NCI-H748 treated with DMSO at 0.1 percent for 48 hours (cell line): ENCODE measurements at places on chromosomes 2 and 18.

GRCh38 chr18:63701952-63702351 lies 808 bp upstream of the SERPINB11 start:
- no peak for DNase-seq

- DNase-seq = no peak
Observed at GRCh38 chr2:237904831-237905599, 45.6 kb downstream of the RAMP1 start.

DNA sequence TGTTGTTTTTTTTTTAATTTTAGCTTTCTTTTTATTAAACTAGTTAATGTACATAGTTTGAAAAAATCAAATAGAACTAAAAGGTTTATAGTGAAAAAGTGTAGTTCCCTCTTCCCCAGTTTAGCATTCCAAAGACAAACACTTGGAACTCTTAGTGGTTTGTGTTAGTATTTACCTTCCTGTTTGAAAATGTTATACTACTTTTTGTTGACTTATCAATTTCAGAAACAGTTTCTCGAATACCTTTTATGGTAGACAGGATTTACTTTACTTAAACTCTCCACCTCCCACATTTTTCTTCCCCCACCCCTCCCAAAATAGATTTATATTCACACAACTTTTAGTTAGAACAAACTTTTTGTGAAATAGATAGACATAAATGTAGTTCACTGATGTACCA lies 26.7 kb downstream of the PLEKHA3 start:
- no peak for DNase-seq

- DNase-seq = no peak
Observed at GRCh38 chr2:239793836-239794235, 231.3 kb downstream of the NDUFA10 start.

DNA sequence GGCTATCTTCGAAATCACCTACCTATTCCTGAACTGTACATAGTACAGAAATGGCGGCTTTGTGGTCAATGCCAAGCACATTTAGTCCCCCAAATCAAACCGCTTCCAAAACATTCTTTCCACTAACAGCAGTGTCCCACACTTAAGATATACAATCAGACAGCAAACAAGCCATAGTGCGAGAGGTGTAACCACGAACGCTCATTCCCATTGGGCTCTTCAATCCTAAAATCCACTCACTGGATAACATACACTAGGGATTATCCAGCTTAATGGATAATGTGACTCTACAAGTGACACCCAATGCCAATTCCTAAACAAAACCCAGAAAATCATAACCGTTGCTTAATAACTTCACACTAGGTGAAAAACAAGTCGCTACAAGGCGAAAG lies 2.0 kb downstream of the XPO1 start:
- DNase-seq = no peak

GRCh38 chr2:237351796-237352195 lies 62.2 kb downstream of the COL6A3 start:
- DNase-seq = no peak

DNA sequence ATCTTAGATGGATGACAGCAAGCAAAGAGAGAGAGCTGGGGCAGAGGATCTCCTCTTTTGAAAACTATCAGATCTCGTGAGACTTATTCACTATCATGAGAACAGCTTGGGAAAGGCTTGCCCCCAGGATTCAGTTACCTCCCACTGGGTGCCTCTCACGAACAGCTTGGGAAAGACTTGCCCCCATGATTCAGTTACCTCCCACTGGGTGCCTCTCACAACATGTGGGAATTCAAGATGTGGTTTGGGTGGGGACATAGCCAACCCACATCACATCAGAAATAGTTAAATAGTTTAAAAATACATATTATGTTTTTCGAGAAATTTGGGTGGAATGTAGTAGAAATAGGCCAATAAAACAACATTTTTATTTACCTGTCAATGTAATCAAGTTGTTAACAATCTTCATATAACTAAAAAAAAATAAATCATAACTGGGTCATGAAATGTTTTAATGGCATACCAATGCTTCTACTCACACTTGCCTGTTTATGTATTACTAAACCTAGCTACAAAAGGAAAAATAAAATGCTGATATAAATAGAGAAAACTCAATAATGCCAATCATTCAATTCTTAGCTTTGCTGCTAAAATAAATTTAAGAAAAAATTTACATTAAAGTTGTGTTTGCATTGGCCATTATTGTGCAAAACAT lies 608.9 kb downstream of the SUCLG1 start:
- DNase-seq = no peak

- DNase-seq = no peak
Observed at GRCh38 chr2:236170590-236171165, 2.5 kb upstream of the GBX2 start.

GRCh38 chr2:49978341-49978740 lies 824.0 kb upstream of the FSHR start:
- DNase-seq = no peak

- no peak for DNase-seq
Observed at GRCh38 chr2:195961873-195962272, 106.8 kb downstream of the DNAH7 start.

DNA sequence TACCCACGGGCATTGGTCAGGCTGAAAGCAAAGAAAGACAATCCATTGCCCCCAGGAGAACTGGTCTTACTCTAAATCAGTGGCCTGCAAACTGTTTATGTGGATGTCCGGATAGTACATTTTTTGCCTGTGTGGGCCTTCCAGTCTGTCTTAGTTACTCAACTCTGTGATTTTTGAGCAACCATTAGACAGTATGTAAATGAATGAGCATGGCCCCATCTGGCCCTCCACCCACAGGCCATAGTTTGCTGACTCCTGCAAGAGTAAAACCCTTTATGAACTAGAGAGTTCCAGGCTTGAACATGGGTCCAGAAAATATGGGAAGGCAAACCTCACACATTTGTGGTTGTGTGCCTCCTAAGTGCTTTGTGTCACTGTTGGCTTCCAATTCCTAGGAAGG lies 55.7 kb upstream of the CYP1B1 start:
- no peak for DNase-seq

DNA sequence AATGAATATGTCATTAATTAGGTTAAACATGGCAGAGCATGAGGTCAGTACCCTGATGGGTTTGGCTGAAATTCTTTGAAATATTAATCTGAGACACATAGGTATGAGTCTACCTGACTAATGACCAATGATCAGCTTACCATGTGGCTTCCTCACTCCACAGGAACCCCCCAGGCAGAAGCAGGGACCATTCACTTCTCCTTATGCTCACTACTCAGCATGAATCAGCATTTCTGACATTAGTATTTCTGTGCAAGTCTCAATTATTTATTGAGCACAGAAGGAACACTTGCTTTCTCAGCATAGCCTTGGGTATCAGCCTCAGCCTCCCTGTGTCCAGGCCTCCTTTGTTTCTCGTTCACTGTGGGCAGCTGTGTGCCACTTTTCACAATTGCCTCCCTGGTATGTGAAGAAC lies 9.3 kb upstream of the KCNE4 start:
- DNase-seq = no peak

DNA sequence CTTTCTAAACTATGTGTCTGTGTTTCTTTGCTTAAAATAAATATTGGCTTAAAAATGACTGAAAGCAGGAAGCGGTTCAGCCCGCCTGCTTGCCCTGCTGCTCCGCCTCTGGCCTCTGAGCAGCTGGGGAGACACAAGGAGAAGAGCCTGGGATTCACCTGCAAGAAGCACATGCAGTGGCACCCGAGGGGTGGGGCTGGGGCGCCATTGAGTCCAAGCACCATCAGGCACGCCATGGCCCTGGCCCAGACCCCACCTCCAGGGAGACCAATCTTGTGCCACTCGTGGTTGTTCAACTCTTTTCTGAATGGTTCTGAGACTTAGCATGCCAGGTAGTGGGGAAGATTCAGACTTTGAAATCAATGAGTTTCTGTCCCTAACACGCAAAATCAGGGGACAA lies 495.5 kb upstream of the MYT1L start:
- no peak for DNase-seq

- peak; percentile 47 for DNase-seq
Observed at GRCh38 chr2:70995426-70995729, 705 bp upstream of the TEX261 start.

GRCh38 chr18:74758995-74759394 lies 161.3 kb downstream of the ZNF407 start:
- DNase-seq = no peak

DNA sequence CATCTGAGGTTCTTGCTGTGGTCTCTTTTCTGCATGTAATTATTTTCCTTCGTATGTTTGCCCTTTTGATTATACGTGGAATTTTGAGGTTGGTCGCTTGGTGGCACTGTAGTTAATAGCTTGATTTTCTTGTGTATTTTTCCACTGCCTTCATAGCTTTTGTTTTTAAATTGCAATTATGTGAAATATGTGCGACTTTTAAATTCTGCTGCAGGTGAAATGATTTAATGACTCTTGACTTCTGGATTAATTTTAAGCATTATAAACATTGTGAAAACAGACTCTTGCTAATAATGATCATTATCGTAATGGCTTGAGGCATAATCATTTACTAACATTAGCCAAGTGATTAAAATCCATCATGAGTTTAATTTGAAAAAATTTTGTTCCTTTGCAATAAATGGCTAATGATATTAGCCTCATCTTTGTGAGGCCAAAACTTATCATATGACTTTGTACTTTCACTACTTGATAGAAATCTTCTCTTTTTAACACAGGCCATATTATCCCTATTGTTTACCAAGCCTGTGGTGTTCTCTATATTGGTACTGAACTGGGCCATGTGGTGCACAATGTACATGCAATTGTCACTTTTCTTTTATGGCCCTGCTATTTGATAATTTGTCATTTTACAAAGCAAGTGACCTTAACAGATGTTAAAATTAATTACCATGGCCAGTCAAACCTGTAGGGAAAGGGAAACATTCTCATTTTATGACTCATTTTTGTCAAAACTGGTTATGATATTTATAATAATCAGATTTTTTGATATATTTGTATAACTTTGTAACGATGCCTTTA lies 62.8 kb upstream of the NEUROD1 start:
- DNase-seq = peak; percentile 82

- no peak for DNase-seq
Observed at GRCh38 chr2:5377323-5377722, 314.9 kb upstream of the SOX11 start.

DNA sequence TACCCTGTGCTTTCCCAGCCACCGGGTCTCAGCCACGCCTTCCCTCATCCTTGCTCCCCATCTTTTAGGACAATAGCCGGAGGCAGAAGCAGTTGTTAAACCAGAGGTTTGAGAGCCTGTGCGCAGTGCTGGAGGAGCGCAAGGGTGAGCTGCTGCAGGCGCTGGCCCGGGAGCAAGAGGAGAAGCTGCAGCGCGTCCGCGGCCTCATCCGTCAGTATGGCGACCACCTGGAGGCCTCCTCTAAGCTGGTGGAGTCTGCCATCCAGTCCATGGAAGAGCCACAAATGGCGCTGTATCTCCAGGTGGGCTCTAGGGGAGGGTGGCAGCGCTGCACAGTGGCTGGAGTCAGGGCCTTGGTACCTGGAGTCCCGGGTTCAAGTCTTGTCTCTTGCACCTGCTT lies 2.7 kb downstream of the UCN start:
- no peak for DNase-seq

DNA sequence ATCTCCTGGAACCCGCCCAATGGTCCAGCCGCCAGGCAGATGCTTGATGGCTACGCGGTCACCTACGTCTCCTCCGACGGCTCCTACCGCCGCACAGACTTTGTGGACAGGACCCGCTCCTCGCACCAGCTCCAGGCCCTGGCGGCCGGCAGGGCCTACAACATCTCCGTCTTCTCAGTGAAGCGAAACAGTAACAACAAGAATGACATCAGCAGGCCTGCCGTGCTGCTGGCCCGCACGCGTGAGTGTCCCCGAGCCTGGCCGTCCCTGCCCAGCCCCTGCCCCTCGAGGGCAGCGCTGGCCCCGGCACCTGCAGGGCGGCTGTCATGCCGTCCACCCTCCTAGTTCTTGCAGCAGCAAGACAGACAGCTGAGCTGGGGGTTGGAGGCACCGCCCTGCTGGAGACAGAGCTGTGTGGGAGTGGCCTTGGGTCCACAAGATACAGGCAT lies 36.7 kb downstream of the MTERF4 start:
- DNase-seq = no peak

DNA sequence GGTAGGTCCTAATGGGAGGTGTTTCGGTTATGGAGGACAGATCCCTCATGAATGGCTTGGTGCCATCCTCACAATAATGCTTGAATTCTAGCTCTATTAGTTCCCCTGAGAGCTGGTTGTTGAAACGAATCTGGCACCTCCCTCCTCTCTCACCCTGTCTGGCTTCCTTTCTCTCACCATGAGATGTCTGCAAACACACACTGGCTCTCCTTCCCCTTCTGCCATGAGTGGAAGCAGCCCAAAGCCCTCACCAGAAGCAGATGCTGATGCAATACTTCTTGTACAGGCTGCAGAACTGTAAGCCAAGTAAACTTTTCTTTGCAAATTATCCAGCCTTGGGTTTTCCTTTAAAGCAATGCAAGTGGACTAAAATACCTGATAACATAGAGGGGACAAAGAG lies 86.6 kb downstream of the RND3 start:
- no peak for DNase-seq

DNA sequence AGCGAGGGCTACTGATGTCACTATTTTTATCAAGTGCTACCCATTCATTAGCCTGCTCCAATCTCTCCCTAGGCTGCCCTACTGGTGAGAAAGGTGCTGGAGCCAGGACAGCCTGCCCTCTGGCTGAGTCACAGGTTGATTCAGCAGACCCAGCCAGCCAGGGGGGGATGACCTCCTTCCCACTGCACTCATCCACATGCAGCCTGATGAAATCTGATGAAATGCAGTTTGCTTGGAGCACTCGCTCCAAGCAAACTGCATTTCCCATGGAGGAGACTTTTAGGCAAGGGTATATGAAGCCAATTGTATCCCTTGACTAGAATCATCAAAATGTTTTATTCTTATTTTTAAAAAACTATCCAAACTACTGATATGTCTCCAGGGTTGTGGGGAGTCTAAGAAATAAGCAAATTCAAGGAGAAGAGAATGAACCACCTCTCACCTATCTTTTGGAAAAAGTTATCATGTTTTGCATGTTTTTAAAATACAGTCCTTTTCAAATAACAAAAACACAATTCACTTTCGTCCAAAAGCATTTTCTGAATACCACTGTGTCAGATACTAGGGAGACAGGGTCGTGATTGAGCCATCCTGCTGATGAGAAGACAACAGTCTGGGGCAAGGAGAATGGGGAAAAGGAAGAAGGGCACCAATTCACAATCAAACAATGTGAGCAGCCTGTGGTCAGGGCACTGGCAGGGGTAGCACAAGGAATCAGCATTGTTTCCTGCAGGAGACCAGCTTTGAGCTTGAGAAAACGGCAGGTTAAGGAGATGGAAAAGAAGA lies 128.3 kb downstream of the AFF3 start:
- DNase-seq = no peak
